ENCODE measurements at places on chromosomes 5 and 9.

DNA sequence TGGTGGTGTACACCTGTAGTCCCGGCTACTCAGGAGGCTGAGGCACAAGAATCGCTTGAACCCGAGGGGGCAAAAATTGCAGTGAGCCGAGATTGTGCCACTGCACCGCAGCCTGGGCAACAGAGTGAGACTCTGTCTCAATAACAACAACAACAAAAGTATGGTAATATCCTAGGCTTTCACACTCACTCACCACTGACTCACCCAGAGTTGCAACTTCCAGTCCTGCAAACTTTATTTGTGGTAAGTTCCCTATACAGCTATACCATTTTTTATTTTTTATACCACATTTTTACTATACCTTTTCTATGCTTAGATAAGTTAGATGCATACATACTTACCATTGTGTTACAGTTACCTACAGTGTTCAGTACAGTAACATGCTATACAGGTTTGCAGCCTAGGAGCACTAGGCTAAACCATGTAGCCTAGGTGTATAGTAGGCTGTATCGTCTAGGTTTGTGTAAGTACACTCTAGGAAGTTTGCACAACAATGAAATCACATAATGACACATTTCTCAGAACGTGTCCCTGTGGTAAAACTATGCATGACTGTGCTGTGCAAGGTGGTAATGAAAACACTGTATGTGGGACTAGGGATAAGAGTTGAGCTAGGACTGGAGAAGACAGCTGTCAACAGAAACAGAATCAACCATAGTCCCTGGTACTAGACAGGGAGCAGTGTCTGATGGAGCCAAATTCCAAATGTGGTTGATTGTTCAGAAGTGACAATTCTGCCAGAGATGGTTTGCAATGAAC, 109.5 kb upstream of the RAD23B start:
- no peak for DNase-seq

DNA sequence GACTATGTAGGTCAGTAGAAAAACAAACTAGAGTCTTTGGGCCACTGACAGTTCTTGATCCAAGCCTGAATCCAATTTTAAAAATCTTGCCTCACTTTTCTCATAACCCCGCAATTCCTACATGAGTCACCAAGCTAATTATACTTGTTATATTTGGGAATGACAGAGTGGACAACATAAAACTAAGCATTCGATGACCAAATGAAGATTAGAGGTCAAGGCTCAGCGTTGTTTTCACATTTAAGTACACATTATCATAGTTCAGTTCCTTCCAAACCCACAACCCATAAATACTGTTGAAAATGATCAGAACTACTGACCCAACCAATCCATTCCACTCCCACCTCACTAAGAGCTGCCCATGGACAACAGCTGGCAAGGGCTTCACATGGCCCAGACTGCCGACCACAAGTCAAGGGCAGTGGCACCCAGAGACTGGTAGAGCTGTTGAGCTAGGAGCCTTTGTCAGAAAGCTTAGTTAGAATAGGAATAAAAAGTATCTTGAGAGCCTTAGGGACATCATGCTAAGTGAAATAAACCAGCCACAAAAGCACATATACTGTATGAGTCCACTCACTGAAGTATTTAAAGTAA, 64.2 kb downstream of the MYO10 start:
- no peak for DNase-seq

DNA sequence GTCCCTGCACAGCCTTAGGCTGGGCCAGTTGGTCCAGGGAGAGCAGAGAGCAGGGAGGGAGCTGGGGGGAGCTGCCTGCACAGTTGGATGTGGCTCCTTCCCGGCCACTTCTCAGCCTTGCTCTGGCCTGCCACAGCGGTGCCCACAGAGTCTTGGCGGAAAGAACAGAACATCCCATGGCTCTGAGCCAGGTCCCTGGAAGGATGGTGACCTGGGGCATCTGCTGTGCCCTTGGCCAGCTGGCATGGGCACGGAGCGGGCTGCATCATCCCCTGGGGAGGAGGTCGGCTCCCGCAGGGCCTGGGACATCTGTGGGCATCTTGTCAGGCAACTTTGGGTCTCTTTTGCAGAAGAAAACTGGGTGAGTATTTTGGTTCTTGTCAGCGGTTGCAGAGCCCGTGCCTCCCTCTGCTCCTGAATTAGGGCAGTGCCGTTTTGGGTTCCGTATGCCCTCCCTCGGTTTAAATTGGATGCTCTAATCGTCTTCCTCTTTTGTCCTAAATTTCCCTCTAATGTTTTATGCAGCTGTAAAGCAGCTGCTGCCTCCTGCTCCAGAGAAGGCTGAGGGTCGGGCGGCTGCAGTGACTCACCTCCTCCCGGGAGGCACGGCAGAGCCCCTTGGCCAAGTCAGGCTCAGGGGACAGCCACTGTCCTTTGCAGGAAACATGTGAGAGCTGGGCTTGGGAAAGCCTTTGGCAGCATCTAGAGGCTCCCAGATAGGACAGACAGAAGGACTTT, 10.5 kb upstream of the NACC2 start:
- no peak for DNase-seq

DNA sequence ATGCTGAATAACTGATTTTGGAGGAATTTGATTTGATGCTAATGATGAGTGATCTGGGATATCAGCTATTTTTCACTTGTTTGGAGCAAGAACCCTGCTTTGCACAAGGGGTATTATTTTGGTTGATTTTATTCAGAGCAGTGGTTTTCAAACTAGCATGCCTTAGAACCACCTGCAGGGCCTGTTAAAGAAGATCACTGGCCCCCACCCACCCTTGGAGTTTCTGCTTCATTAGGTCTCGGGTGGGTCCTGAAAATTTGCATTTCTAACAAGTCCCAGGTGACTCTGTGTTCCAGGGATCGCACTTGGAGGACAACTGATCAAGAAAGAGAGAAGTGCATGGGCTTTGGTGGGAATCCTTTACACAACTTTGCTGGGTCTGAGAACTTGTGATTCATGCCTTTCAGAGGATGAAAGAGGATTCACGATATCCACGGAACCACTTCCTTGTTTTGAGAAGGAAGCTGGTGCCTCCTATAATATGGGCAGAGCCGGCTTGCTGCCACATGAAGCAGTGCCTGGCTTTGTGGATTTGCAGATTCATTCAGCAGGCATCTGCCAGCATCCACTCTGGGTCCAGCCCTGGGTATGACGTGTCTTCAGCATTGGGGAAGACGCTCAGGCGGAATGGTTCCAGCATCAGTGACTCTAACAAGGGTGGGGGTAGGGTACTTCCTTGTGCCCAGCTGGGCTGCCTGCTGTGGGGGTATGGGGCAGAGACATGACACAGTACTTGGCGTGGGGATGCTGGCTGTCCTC, 106.6 kb upstream of the PITX1 start:
- DNase-seq: no peak

DNA sequence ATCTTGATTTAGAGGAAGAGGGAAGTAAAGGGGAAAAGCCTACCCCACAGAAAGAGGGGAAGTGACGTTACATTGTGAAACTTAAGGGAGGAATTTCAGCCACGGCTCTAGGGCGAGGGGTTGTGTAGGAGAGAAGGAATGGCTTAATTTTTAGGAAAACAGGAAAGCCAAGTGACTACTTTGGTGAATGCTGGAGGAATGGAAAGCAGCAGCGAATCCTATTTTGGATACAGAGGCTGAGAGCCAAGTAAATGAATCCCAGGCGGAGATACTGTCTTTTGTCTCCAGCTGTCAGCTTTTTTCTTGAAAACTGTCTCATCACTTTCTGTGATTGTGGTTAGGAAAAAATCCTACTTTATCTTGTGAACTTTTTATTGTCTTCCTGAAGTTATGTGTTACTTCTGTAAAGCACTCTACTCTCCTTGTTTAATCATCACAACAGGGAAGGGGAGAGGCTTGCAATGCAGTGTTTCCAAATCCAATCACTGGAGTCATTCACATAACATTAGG, 188.4 kb downstream of the TSSK1B start:
- no peak for DNase-seq

DNA sequence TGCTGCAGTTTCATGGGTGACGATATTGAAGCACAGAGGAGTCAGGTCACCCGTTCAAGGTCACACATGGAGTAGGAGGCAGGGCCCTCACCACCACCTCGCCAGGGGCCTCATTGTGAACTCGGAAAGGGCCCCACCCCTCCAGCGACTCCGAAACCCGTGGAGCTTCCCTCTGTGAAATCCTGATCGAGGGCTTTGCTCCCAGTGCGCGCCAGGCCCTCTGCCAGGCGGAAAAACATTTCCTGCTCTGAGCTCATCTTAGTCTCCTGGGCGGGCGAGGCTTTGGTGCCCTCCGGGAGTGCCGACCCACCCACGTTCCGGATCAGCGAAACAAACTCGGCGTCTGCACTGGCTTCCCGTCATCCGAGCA, 75.0 kb upstream of the FCN1 start:
- no peak for DNase-seq

DNA sequence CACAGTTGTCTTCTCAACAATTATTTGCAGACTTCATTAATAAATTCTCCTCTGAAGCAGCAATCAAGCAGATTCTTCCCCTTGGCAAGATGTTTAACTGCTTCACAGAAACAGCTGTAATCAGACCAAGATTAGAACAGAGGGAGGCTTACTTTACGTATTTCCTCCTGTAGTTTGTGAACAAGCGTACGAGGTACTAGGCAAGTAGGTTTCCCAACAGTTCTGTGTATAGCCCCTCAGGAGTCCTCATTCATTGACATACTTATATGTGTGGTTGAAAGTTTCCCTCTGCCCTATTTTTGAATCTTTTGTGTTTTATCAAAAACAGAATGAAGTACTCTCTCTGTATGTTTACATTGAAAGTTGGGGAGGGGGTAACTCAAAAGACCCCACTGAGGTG, 128.0 kb downstream of the SPATA31D1 start:
- no peak for DNase-seq

GRCh38 chr9:99222416-99223270, 561 bp downstream of the SEC61B start:
- DNase-seq: no peak

DNA sequence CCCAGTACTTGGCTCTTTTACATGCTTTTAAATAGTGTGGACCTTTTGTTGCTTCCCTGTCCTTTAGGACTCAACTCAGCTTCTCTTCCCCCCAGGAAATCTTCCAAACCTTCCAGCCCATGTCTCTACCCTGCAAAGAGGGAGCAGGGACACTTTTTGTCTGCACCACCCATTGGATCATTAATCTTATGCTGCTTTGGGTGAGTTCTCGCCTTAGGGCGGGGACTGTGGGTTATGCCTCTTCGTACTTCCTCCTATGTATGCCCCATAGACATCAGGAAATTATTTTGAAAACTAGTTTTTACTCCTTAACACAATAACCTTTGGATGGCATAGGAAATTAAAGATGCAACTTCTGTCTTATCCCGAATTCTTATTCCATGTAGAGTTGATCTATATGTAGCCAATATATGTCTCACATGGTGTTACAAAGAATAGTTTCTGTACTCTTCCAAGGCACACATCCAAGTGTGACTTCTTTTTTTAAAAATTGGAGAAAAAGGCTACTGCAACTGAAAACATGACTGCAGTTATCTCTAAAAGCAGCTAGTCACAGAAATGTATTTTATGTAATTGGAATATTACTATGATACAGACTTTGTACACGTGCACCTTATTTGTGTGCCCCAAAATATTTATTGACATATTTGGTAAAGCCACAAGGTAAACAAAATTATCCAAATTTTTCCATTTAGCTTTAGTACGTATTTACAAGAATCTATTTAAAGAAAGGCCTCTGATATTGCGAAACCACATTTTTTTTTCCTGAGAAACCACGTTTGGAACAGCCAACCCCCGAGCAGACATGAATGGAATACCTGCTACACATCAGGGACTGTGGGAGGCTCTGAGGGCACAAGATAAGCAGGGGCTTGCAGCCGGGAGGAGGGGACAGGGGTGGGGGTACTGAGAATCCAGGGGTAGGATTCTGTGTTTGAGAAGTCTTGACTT, 133.6 kb downstream of the WDR41 start:
- DNase-seq: no peak

DNA sequence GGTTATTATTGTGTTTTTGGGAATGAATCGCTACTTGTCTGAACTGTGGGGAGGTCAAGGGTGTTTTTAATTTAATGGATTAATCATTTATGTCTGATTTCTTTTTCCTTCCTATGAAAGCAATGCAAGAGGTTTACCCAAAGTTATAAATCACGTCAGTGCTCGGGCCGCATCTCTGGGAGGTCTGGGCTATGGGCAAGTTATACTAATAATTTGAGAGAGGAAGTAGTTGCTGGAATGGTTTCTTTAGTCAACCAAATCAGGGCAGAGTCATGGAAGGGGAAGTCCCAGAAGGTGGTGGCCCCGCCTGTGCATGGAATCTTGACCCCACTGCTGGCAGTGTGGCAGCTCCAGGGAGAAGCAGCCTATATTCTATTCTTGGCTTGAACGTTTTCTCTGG, 180.2 kb downstream of the HSPA4 start:
- DNase-seq: no peak

- DNase-seq: no peak
Observed at GRCh38 chr5:134462761-134463160, 51.1 kb upstream of the CDKN2AIPNL start.

DNA sequence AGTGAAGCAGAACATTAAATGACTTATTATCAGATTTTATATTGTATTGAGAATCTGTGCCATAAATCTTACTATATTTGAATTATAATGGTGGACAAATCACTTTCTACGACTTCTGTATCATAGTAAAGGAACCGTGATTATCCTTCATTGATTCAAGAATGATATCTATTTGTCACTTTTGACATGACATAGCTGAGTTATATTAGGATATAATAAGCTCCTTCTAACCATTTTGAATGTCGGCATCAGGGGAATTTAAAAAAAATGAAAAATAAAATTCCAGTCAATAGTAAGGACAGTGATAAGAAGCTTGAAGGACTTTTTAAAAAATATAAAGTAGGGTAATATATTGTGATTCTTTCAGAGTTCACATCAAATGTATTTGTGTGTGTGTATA, 338.9 kb upstream of the ACO1 start:
- no peak for DNase-seq

DNA sequence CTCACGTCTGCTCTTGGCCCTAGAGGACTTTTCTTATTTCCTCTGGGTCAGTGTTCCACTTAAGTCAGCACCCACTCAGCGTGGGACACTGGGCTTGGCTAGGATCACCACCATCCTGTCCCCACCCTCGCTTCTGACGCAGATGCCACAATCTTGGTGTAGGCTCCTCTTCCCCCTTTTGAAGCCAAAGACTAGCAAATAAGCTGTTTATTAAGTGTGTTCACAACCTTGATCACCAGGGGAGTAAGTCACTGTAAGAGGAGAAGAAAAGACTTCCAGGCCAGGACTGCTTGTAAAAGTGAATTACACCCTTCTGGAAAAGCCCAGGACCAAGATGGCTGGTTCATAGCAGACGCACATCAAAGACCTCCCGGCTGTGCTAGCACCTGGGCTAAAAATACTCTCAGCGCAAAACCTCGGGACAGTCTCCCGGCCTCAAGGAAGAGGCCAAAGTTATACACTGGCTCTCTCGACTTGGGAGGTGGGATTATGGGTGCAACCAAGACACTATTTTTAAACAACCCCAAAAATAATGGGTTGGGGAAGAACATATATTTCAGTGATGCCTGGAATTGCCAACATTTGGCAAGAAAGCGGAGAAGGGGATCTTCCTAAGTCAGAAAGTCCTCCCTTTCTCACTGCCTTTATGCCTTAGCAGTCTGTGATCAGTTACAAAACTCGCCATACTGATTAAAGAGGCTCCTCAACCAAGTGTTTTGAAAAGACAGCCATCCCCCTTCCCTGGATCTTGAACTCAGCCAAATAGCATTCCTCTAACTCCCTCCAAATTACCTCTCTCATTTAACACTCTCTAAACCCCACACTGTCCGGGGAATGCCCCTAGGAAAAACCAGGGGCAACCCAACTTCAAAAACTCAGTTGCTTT, 69.4 kb downstream of the RAPGEF1 start:
- DNase-seq: no peak

- no peak for DNase-seq
Observed at GRCh38 chr9:16545639-16546038, 324.8 kb downstream of the BNC2 start.

- no peak for DNase-seq
Observed at GRCh38 chr9:37905776-37906175, 1.8 kb upstream of the SLC25A51 start.

Measured in T-helper 22 cell (primary cell).